Activated CD8-positive, alpha-beta memory T cell treated with anti-CD3 and anti-CD28 coated beads for 24 hours (primary cell): ENCODE measurements at places on chromosomes 4 and X.

DNA sequence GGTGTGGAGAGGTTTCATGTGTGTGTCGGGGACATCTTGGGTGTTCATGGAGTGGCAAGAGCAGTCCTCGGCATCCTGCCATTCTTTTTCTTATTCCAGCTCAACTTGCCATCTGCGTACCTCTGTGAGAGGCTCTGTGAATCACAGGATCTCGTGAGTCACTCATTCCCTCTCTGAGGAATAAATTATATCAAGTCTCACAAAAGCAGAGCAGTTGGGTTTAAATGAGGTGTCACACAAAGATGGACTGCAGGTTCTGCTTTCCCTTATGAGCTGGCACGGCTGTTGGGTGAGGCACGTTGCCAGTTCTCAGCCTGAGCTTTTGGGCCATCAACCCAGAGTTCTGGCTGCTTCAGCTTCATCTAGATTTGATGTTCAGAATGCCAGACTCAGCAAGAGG, 6.8 kb upstream of the OCIAD2 start:
- no peak for DNase-seq

DNA sequence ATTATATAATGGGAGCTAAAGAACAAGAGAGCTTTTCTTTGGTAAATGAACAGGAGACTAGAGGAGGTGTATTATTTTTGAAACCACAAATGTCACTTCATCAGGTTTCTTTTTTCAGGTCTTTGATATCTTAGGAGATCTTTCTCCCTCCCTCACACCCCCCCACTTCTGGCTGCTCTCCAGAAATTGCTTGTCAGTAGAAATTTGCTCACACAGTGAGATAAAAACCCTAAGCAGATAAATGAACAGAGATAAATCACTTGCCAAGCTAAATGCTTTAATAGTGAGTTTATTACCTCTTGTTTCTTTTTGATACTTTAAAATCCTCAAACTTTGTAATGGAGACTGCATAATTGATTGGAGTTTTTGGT, 421.2 kb upstream of the TENM3 start:
- DNase-seq = no peak

- DNase-seq = no peak
These were observed 50.3 kb downstream of the ARHGAP10 start for GRCh38 chr4:147782087-147782781.

- no peak for DNase-seq
These were observed 43.7 kb upstream of the MED14 start for GRCh38 chrX:40778861-40779575.

DNA sequence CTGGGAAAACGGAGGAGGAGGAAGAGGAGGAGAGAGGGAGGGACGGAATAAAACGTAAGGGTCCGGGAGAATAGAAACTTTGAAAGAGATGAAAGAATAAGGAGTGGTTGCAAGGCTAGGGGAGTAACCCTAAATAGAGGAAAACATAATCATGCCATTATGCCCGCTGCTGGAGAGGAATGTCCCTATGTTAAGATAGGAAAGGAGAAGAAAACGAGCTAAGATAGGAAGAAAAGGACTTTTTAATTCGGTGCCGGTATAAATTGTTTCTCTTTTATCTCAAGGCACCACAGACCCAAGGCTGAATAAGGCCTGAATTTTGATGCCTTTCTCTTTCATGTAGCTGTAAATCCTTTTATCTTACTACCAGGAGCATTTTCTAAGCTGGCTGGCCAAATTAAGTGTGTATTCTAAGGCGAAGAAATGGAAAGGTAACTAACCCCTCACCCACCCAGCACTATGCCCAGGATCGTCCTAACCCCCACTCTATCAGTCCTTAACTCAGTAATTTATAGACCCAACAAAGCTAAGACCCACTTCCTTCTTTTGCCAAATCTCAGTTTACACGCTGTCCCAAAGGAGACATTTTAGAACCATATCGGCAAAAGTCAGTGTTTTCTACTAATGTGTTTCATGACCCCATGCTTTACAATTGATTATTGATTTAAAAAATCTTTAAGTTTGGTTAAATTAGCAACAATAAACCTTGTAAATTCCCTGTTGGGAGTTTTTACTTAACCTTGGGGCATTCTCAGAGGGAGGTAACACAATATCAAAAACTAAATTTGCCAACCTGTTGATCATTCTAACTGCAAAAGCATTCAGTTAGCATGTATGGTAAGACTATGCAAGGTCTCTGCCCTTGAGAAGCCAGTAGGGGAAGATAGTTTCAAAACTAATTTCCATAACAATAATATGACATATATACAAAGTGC, 1.1 kb upstream of the CUL4B start:
- DNase-seq = no peak

- no peak for DNase-seq
These were observed 20.5 kb downstream of the PNMA6E start for GRCh38 chrX:153380691-153381090.

DNA sequence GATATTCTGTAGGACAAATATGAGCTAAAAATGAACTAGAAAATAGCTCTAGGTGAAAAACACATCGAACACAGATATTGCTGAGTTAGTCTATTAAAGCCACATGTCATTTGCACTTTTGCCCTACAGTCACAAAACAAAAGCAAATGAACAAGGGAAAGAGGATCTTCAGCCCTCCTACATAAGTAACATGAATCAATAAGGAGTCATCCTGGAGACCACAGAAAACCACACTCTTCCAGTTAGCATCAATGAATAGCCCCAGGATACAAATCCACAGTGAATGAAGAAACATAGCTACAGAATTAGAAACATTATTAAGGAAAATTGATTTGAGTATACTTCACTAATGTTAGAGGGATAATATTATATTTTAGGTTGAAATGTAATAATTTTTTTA, 311.4 kb downstream of the MAPK10 start:
- DNase-seq = no peak

GRCh38 chrX:11781133-11781532, 23.1 kb downstream of the MSL3 start:
- no peak for DNase-seq

GRCh38 chr4:151324124-151324751, 1.2 kb downstream of the SH3D19 start:
- DNase-seq = no peak

- DNase-seq = no peak
These were observed 277.6 kb upstream of the DIAPH2 start for GRCh38 chrX:96407072-96407471.

GRCh38 chr4:21716531-21716930, 232.0 kb downstream of the KCNIP4 start:
- no peak for DNase-seq

- DNase-seq = no peak
These were observed 143.3 kb downstream of the CAMK2D start for GRCh38 chr4:113618205-113618604.

- DNase-seq = no peak
These were observed 79.1 kb downstream of the CLCN4 start for GRCh38 chrX:10235851-10236250.

GRCh38 chrX:41293269-41293668, 40.7 kb upstream of the DDX3X start:
- DNase-seq = no peak
